Hematopoietic multipotent progenitor cell (in vitro differentiated cells): ENCODE measurements at places on chromosomes 7 and 10. TPM values are rescaled to one million over a fixed set of nuclear protein-coding genes. Genes with fewer than 3 reads are reported as not detected.

The NFE2L3 gene
- total RNA-seq = 24.5 TPM

The PLEKHS1 gene
- not detected for total RNA-seq

The PTPRE gene
- 86.2 TPM for total RNA-seq

The CALML5 gene
- total RNA-seq = not detected

The THSD7A gene
- total RNA-seq = 0.81 TPM

The IPMK gene
- 3.2 TPM for total RNA-seq

The CACNB2 gene
- total RNA-seq = 11.6 TPM

The ZNF789 gene
- 10.0 TPM for total RNA-seq

The VOPP1 gene
- 29.4 TPM for total RNA-seq

The HOXA4 gene
- total RNA-seq = 1.1 TPM

The IDI1 gene
- 31.5 TPM for total RNA-seq

The MOGAT3 gene
- total RNA-seq = not detected

The GRID2IP gene
- 3.2 TPM for total RNA-seq

The SLC26A3 gene
- total RNA-seq = not detected
